ENCODE measurements at places on chromosomes 6 and 20. TPM values are rescaled to one million over a fixed set of nuclear protein-coding genes. Genes with fewer than 3 reads are reported as not detected.

The CLPSL2 gene
- not detected for total RNA-seq

The QKI gene
- 34.6 TPM for total RNA-seq

The ZNF831 gene
- 5.1 TPM for total RNA-seq

The CST4 gene
- total RNA-seq, result not detected

GRCh38 chr6:150915880-150916265, 50.4 kb downstream of the MTHFD1L start:
- H3K4me1 ChIP-seq, result no peaks in the 10 kb centered on the region
- H3K36me3 ChIP-seq, result peaks cover 47% of the 10 kb centered on the region
- no peak overlapping the region for H3K27ac ChIP-seq
- no peak for DNase-seq

- H3K27me3 ChIP-seq, result peaks cover 43% of the 10 kb centered on the region
- DNase-seq, result no peak
- H3K4me3 ChIP-seq, result no peak overlapping the region
- H3K27ac ChIP-seq, result no peak overlapping the region
- no peaks in the 10 kb centered on the region for H3K4me1 ChIP-seq
- H3K36me3 ChIP-seq, result peaks cover 4% of the 10 kb centered on the region
Measured at GRCh38 chr20:54382419-54382818, 93.0 kb upstream of the DOK5 start.

DNA sequence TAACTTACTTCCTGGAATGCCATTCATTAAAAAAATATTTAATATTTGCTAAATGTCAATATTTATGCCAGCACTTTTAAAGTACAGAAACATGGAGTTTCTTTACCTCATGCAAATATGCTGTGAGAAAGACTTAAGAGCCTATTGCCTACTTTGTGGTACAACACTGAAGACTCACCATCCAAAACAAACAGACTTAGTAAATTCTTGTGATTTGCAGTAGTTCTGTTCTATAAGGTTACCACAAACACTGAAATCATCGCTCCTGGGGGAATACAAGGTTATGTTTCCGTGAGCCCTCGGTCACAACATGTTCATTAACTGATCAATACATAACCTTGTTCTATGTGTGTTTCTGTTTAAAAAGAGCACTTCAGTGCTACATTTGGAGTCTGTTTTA, 78.3 kb downstream of the ATG5 start:
- DNase-seq, result no peak
- no peak overlapping the region for H3K4me3 ChIP-seq
- H3K36me3 ChIP-seq, result peaks cover 27% of the 10 kb centered on the region
- peaks cover 9% of the 10 kb centered on the region for H3K4me1 ChIP-seq

- peaks cover 4% of the 10 kb centered on the region for H3K4me1 ChIP-seq
- no peaks in the 10 kb centered on the region for H3K36me3 ChIP-seq
- no peak for DNase-seq
- H3K4me3 ChIP-seq, result no peak overlapping the region
Measured at GRCh38 chr6:52245425-52245824, 1.1 kb upstream of the IL17F start.

- no peak overlapping the region for H3K27ac ChIP-seq
- no peaks in the 10 kb centered on the region for H3K36me3 ChIP-seq
- H3K27me3 ChIP-seq, result no peaks in the 10 kb centered on the region
Measured at GRCh38 chr6:47654255-47654654, 44.1 kb upstream of the ADGRF4 start.

DNA sequence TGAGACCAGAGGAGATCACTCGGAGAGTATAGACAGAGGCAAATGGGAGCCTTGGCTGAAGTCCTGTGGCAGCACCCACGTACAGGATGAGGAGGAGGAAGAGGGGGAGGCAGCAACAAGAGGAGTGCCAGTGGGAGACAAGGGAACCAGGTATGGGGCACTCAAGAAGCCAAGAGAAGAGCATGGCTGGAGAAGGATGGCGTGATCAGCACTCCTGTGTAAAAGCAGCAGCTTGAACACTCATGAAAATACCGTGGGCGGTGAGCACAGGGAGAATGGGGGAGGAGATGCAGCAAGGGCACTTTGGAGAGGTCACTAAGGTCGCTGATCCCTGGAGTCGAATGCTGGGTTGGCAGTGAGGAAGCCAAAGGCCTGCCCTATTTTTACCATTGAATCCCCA, 51.2 kb upstream of the PRND start:
- no peaks in the 10 kb centered on the region for H3K36me3 ChIP-seq
- H3K27me3 ChIP-seq, result peaks cover 3% of the 10 kb centered on the region
- H3K4me1 ChIP-seq, result peaks cover 9% of the 10 kb centered on the region
- DNase-seq, result no peak

- no peaks in the 10 kb centered on the region for H3K4me1 ChIP-seq
- H3K4me3 ChIP-seq, result no peak overlapping the region
- H3K36me3 ChIP-seq, result no peaks in the 10 kb centered on the region
- no peaks in the 10 kb centered on the region for H3K27me3 ChIP-seq
Measured at GRCh38 chr6:39411465-39411864, 89.0 kb upstream of the KCNK16 start.

DNA sequence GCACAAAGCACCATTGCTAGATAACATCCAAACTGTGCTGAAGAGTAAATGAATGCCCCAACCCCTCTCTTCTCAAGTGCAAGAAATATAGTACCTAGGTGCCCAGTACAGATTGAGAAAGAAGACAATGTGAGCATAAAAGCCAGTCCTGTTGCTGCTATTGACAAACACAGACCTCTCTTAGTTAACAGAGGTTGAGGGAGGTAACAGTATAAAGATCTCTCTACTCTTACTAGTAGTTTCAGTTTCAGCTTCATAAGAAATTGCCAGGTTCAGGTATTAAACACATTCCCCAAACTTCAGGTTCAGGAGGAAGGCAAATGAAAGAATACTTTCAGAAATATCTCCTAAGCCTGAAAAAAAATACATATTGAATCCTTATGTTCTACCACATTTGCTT, 31.4 kb downstream of the TBC1D32 start:
- no peak overlapping the region for H3K4me3 ChIP-seq
- no peaks in the 10 kb centered on the region for H3K4me1 ChIP-seq

- no peak overlapping the region for H3K4me3 ChIP-seq
- peaks cover 31% of the 10 kb centered on the region for H3K36me3 ChIP-seq
- no peaks in the 10 kb centered on the region for H3K27me3 ChIP-seq
- peaks cover 5% of the 10 kb centered on the region for H3K4me1 ChIP-seq
- H3K27ac ChIP-seq, result no peak overlapping the region
Measured at GRCh38 chr20:53352727-53353440, 240.8 kb downstream of the ZNF217 start.

- H3K4me1 ChIP-seq, result no peaks in the 10 kb centered on the region
- no peak for DNase-seq
- no peak overlapping the region for H3K27ac ChIP-seq
- H3K4me3 ChIP-seq, result no peak overlapping the region
Measured at GRCh38 chr20:63138855-63139341, 77.0 kb downstream of the YTHDF1 start.

- no peaks in the 10 kb centered on the region for H3K4me1 ChIP-seq
- no peaks in the 10 kb centered on the region for H3K27me3 ChIP-seq
- H3K27ac ChIP-seq, result no peak overlapping the region
- H3K36me3 ChIP-seq, result no peaks in the 10 kb centered on the region
- DNase-seq, result no peak
Measured at GRCh38 chr20:52748285-52748932, 223.7 kb upstream of the TSHZ2 start.

Data from activated naive CD4-positive, alpha-beta T cell treated with anti-CD3 and anti-CD28 coated beads for 36 hours (primary cell).